ENCODE measurements at places on chromosomes 5 and 9.

DNA sequence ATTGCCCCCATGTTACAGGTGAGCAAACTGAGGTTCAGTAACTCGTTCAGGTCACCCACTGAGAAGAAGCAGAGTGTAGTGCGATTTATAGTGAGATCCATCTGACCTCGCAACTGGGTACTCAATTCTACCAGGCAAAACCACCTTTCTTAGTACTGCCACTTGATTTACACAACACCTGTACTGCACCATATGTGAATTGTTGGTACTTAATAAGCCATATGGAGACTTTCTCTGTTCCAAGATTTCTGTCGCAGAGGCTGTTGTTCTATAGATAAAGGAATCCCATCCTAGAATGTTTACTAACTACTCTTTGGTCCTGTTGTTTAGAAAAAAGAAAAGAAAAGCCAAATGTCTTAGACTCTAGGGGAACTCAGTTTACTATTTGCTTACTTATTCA, 287.5 kb downstream of the KCTD16 start:
- DNase-seq: no peak

DNA sequence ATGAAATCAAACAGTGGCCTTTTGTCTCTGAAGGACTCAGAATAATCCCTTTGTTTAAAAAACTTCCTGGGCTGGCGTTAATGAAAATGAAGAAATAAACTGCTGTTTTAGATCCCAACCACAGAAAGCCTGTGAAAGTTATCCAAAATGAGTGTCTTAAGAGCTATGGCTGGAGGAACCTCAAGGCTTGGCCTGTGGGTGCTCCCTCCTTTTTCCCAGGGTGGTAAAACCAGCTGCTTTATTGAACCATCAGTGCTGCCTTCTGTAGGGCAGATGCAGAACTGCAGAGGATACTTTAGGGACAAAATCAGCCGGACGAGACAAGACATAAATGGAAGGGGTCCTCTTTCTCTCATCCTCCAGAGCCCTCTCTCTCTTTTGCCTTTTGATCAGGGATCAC, 100.9 kb downstream of the SMARCA2 start:
- no peak for DNase-seq

DNA sequence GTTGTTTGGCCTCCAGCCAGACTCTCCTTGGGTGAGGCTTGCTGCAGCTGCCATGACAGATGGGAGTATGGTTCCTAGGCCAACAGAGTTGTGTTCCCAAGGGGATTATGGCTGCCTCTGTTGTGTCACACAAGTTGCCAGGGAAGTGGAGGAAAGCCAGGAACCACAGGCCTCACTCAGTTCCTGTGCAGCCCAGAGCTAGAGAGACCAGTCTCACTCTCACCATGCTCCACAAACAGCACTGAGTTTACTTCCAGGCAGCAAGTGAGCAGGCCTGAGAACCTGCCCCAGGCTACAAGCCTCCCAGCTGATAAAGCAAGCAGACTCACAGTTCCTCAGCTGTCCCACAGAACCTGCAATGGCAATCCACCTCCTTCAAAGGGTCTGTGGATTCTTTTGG, 273.6 kb upstream of the TAS2R1 start:
- DNase-seq: no peak

- DNase-seq: no peak
These were observed 54.8 kb upstream of the RASGRF2 start for GRCh38 chr5:80905405-80905804.

DNA sequence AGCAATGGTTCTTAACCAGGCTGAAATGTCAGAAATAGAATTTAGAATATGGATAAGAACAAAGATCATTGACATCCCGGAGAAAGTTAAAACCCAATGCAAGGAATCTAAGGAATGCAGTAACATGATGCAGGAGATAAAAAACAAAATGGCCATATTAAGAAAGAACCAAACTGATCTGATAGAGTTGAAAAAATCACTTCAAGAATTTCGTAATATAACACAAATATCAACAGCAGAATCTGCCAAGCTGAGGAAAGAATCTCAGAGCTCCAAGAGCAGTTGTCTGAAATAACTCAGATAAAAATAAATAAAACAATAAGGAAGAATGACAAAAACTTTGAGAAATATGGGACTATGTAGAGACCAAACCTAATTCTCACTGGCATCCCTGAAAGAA, 37.8 kb upstream of the TAS2R1 start:
- DNase-seq: no peak

DNA sequence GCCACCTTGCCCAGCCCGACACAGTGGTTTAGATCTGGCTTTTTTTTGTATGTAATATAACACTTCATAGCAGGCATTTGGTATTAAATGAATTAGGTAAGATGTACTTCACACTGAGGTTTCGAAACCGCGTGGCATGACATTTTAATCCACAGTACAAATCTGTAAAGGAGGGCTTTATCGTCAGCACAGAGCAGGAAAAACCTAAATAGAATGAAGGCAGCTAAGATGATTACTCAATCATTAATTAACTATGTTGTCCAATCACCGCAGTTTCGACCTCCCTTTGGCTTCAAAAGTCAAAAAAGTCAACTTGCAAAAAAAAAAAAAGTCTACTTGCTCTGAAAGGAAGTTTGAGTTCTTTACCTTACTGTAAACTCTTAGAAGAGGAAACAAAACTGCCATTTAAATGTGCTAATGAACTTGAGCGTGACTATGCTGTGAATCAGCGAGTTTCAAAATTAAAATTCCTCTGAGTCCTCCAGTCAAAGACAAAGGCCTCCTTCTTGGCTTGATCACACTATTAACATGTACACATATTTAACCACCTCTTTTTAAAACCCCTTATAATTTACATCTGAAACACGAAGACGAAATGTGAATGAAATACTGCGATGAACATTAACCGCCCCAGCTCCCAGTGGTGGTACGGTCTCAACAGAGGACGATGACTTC, 698 bp upstream of the SEC24A start:
- DNase-seq: peak; percentile 59

DNA sequence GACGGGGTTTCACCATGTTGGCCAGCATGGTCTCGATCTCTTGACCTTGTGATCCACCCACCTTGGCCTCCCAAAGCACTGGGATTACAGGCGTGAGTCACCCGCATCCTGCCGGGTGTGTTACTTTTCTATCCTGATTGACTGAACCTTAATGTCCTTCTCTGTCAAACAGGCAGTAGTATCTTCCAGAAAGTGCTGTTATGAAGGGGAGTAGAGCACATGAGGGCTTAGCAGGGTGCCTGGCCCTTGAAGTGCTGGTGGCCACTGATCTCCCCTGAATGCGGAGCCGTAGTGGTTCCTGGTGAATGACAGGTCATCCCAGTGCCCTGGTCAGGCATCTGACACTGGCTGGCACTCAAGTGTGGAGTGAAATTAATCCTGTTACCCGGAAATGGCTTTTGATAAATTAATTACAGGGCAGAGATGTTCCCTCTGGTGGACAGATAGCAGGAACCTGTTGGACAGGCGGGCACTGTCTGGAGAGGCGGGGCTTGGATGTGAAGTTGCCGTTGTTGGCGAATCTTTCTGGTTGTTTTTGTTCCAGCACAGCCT, 28.4 kb downstream of the PRRC2B start:
- DNase-seq: no peak

Measured in CD4-positive, alpha-beta memory T cell (primary cell).